ENCODE measurements at places on chromosomes 11 and 22.

DNA sequence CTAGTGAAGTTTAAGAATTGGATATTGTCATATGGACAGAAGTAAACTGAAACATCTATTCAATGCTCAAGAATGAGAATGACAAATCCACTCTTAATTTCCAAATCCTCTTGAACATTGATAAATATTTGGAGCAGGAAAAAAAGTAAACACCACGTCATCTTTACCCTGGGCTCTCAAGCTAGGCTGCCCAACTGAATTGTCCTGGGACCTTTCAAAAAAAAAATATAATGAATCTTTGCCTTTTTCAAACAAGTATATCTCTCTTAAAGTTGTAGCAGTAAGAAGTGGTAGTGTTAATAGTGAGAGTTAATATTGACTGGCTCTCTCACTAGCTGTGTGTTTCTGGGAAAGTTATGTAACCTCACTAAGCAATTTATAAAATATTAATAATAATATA lies 374.3 kb downstream of the LRRC4C start:
- no peak for DNase-seq

- DNase-seq = no peak
Measured at GRCh38 chr11:11708256-11708655, 86.5 kb upstream of the GALNT18 start.

DNA sequence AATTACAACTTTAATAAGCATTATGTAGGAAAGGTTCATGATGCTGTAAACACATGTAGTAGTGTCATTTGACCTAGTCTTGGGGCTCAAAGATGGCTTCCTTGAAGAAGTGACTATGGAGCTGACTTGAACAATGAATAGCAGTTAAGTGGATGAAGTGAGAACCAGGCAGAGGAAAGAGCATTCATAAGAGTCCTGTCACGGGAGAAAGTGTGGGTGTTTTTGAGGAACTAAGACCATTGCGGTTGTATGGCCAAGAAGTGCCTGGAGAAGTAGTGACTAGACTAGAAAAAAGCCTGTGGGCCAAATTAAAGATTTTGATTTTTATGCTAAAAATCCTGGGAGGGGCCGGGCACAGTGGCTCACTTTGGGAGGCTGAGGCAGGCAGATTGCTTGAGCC lies 7.2 kb upstream of the IL18BP start:
- DNase-seq = peak; percentile 84

GRCh38 chr22:45866646-45867117 lies 110.3 kb downstream of the WNT7B start:
- no peak for DNase-seq

DNA sequence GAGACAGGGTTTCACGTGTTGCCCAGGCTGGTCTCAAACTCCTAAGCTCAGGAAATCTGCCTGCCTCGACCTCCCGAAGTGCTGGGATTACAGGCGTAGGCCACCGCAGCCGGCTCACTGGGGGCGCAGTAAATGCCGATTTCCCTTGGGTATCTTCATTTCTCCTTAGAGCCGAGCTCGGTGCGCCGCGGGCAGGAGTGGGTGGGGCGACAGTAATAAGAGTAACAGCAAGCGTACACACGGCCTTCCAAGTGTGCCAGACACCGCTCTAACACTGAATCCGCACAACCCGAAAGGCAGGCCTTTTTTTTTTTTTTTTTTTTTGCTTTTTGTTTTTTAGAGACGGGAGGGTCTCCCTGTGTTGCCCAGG lies 500 bp upstream of the ADSL start:
- DNase-seq = no peak

DNA sequence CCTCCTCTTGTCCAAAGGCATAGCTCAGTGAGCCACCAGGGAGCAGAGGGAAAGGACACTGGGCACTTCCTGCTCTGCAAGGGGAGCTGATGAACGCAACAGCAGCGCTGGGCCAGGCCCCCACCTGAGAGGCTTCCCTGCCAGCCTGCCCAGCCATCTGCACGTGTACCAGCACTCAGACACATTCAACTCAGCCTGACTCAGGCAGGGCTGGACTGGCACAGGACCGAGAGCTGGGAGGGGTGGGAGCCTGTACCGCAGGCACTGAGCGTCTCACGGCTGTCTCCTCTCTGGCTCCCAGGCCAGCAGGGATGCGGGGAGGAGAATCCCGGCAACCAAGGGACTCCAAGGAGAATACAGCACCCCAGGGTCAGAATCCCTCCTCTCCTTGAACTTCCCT lies 411.8 kb downstream of the CTTN start:
- no peak for DNase-seq

DNA sequence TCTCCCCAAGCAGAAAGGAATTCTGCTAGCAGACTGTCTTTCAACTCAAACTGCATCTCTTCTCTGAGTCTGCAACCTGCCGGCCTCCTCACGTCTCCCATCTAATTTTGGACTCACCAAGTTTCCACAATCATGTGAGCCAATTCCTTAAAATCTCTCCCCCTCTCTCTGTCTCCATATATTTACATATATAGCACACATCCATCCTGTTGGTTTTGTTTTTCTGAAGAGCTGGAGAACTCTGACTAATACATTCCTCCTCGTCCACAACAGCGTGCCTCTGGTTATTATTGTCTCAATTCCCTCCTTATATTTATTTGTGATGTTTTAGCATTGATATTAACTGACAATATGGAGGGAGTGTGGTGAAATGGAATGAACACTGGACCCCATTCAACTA lies 29.6 kb upstream of the FJX1 start:
- no peak for DNase-seq
